ENCODE measurements at places on chromosomes 5 and 9.

DNA sequence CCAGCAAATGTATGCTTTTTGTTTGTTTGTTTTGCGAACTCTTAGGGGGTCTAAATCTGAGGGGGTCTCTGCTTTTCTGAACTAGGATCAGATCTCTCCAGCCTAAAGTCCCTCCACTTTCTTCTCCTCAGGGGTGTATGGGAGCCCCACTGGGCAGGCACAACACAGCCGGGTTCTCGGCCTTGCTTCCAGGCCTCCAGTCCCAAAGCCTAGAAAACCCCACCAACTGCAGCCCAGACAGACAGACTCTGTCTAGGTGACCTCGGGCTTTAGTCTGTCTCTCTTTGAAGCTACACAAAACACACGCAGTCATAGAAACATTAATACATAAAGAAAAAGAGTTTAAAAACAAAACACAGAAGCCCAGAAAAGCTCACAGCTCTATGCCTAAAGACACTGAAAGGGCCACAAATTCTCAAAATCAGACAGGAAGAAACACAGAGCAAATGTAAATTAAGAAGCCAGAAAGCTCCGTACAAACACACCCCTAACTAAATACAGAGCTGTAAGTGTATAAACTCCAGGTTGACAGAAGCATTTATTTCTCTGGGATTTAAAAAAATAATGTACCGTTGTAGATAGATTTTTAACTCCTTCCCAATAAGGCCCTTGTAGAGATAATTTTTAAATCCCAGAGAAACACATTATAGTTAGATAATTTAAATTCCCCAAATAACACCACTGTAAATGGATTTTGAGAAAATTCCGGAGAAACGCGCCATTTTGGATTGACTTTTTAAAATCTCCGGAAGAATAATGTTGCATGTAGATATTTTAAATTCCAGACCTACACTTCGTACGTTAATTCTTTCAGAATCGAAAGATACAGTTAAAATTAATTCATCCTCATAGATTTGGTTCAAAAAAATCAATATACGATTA lies 2.0 kb downstream of the PITX1 start:
- DNase-seq = no peak

DNA sequence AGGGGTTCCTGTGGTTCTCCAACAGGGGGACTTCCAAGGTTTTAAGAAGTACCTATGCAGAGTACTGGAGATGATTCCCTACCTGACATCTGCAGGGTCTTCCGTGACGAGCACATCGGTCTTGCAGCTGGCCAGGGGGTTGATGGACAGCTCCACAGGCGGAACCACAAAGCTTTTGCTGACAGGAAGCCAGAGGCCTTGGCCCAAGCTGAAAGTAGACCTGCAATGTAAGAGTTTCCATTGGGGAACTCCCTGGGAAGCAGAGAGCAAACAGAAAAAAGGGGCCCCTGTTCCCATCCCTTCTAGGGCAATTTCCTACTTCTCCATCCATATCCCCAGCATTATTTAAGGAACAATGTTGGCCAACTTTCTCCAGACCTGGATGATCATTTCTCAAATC lies 288.0 kb downstream of the TRIM32 start:
- DNase-seq = no peak

- no peak for DNase-seq
These were observed 208.8 kb downstream of the DAB2IP start for GRCh38 chr9:121860213-121860612.

GRCh38 chr5:176773408-176774035 lies 36.8 kb upstream of the UNC5A start:
- DNase-seq = no peak

- no peak for DNase-seq
These were observed 16.8 kb upstream of the ACTBL2 start for GRCh38 chr5:57499262-57500050.

DNA sequence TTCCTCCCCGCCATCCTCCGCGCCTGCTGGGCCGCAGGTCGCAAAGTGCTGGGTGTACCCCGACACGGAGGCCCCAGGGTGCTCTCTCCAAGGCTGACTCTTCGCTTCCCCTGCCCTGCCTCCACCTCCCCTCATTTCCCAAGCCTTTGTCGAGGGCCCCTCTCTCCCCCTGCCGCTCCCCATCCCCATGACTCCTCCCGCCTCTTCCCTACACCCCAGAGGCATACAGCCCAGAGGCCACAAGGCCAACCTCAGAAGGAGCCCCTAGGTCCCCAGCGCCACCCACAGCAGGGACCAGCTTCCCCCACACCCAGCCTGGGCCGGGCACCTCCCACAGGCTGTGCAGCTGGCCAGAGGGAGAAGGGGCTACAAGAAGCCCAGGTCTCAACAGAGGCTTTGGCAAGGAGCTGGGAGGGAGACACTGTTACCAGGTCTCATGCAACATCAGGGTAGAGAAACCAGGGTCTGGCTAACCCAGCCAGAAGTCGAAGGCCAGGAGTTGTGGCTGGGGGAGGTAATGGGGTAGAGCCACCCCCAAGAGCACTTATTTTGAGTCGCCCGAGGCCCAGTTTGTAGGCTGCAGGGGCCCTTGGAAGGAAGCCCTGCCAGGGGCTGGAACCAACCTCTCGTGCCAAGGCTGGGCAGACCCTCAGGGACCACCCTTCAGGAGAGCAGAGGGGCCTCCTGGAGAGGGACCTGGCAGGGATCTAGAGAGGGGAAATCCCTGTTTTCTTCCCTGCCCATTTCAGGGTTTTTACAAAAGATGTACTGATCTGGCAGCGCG lies 24.5 kb upstream of the SARDH start:
- no peak for DNase-seq

GRCh38 chr9:27073841-27074728 lies 34.9 kb upstream of the TEK start:
- DNase-seq = no peak

Data from amygdala (tissue), 56 donors.